A549 treated with AZD2906 at 1 μM for 4 hours (cell line): ENCODE measurements at places on chromosomes 3 and 15. TPM values are rescaled to one million over a fixed set of nuclear protein-coding genes. Genes with fewer than 3 reads are reported as not detected.

Gene CLSTN2
- total RNA-seq, result 0.02 to 0.07 TPM (median 0.02 TPM) in 5 replicates

Gene PLSCR5
- total RNA-seq, result not detected in 5 replicates

Gene CD86
- total RNA-seq, result 0.07 TPM in 1 of 5 replicates, not detected in the others

Gene SAMMSON
- total RNA-seq, result 0.05 TPM in 1 of 5 replicates, not detected in the others

Gene ASB14
- total RNA-seq, result not detected in 5 replicates

Gene TFRC
- total RNA-seq, result 79.8 to 100 TPM (median 83.6 TPM) in 5 replicates

Gene LDHAL6B
- total RNA-seq, result not detected in 5 replicates

Gene ONECUT1
- total RNA-seq, result 0.10 to 0.27 TPM (median 0.21 TPM) in 5 replicates

Gene PPARG
- 36.7 to 41.7 TPM (median 39.5 TPM) in 5 replicates for total RNA-seq

Gene ARGFX
- not detected in 5 replicates for total RNA-seq

Gene SIDT1
- total RNA-seq, result 0.32 to 0.58 TPM (median 0.51 TPM) in 5 replicates

Gene NOX5
- total RNA-seq, result 0.17 to 0.35 TPM (median 0.23 TPM) in 5 replicates

Gene MYZAP
- total RNA-seq, result 1.3 to 1.5 TPM (median 1.4 TPM) in 5 replicates
